ENCODE measurements at places on chromosomes 11 and 22.

- DNase-seq: no peak
These were observed 20.0 kb downstream of the EHF start for GRCh38 chr11:34640924-34641275.

DNA sequence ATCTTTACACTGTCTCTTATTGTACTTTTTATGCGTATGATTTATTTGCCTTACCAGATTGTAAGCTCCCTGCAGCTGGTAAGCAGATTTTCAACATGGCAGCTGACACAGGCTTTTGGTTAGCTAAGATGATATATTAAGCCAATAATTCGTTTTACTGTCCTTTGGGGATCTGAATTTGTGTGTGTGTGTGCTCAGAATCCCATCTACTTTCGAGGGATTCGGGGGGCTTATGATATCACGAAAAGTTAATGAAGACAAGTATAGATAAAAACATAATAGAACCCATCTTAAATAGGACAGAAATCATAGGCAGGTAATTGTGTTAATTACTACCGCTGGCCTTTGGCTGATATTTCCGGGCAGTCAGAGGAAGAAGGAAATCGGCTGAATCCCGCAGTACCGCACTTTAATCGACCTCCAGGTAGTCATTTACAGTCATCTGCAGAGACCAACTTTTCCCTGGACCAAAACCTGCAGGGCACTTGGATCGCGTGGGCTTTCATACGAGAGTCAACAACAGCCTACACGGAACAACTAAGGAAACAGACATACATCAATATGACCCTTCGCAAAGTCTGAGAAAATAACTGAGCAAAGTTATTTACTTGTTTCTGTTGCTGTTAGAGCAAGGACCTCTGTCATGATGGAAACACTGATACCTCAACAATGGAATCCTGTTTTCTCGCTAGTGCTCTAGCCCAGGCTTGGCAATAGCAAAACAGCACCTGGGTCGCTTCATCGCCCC, 802 bp downstream of the KBTBD3 start:
- DNase-seq: no peak

- no peak for DNase-seq
These were observed 1003.3 kb upstream of the CCDC90B start for GRCh38 chr11:84289381-84289906.

- DNase-seq: no peak
These were observed 878.1 kb downstream of the BRD1 start for GRCh38 chr22:48949375-48950149.

DNA sequence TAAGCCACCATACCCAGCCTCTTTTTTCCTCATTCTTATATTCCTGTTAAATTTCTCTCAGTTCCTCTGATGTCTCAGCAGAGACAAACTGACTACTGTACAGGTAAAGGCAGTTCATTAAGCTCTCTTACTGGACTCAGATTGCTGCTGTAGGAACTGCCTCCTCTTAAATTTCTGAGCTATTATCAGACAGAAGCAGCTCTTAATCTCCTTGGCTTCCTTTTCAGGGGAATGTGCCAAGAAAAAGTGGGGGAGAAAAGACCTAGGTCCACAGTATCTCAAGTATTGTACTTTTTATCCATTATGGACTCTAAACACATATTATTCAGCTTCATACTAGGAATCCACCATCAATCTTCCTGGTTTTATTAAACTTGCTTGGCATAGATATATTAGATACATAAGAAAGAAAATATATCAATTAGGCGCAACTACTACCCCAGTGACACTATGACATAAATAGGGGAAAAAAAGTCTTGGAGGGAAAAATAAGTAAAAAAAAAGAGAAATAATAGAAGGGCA, 26.1 kb downstream of the MRTFA start:
- DNase-seq: no peak

GRCh38 chr11:64768300-64768694, 8.5 kb upstream of the PYGM start:
- no peak for DNase-seq

DNA sequence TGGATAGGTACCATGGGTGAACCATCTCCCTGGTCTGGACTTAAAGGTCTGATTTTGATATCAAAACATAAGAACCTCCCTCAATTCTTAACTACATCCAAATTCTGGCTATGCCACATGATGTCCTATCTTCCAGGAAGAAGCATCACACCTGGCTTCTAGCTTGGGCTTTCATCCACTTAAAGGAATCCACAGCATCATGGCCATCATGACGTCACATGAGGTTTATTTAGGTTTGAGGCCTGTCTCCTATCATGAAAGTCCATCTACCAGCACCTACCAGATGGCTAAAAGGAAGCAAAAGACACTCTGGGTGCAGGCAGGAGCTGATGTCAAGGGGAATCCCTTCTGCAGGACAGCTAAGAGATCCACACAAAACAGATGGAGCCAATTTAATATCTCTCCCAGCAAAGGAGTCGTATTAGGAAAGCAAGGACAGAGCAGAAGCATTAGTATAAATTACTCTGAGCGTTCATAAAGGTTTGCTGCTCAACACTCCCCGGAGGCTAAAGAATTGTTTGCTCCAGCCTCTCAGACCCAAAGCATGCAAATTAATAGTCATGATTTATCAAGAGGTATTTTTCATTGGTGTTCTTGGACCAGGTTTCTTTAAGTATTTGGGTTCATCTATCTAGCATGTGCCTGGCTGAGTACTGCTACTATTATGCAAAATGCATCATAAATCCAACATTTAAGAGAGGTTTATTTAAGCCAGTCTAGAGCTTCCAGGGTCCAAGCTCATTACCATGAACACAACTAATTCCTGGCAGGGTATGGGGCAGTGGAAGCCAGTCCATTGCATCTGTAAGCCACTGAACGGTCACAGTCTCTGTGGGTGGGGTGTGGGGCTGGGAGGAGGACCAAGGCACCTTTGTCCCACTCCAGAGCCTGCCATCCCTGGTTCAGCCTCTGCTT, 47.2 kb downstream of the GALNT18 start:
- no peak for DNase-seq

GRCh38 chr11:19742588-19743292, 30.1 kb downstream of the NAV2 start:
- peak; percentile 53 for DNase-seq

GRCh38 chr11:70538641-70539359, 140.5 kb downstream of the CTTN start:
- DNase-seq: no peak

DNA sequence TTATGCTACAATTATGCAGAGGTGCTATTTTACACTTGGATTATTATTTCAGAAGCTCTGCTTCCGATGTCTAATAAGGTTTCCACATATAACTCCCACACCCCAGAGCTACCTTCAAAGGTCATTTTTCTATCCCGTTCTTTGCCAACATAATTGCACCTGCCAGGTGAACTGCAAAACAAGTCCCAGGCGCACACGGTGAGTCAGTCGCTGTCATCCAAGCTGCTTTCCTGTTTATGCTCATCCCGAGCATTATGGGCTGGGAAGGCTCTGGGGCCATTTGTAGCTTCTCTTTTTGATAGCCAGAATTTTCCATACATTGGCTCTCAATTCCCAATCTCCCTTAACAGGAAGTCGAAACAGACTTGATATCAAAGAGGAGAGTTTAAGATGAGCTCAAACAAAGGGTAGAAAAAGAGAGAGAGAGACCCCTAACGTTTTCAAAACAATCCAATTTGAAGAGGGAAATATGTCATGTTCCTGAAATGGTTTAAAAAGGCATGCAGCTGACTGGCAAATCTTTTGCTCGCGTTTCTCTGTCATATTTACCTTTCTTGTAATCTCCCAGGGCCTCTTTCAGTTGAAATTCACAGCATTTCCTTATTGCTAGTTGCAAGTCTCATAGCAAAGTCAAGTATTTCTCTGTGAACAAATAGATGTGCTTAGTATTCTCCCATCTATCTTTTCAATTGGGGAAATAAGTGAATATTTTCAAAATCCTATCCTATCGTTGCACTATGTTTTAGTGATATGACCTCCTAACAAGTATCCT, 815.9 kb downstream of the KCNA4 start:
- DNase-seq: no peak

GRCh38 chr11:126476977-126477376, 121.5 kb downstream of the ST3GAL4 start:
- DNase-seq: no peak

GRCh38 chr11:47480762-47481161, 31.8 kb upstream of the RAPSN start:
- DNase-seq: no peak

DNA sequence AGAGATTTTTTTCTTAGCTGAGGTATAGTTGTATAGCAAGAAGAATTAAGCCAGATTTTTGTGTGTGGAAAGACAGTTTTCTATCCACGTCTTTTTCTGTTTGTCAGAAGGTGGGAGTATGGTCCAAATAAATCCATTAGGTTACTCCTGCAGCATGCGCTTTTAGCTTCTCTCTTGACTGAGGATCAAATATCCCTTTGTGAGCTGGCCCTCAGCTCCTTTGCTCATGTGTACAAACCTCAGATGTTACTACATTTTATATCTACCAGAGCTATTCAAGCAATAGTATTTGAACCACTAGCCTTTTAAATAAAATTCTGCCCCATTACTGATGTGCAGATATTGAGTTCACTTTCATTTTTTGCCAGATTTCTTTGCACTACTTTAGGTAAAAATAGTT, 8.8 kb upstream of the SIDT2 start:
- no peak for DNase-seq

- no peak for DNase-seq
These were observed 8.2 kb downstream of the ARRB1 start for GRCh38 chr11:75342966-75343870.

- DNase-seq: no peak
These were observed 753.8 kb upstream of the TENM4 start for GRCh38 chr11:80194625-80195024.

- DNase-seq: no peak
These were observed 10.9 kb upstream of the HBE1 start for GRCh38 chr11:5280582-5281102.

- no peak for DNase-seq
These were observed 203.7 kb upstream of the DDI1 start for GRCh38 chr11:103832762-103833161.

GRCh38 chr11:12762278-12762677, 88.1 kb downstream of the TEAD1 start:
- DNase-seq: no peak

DNA sequence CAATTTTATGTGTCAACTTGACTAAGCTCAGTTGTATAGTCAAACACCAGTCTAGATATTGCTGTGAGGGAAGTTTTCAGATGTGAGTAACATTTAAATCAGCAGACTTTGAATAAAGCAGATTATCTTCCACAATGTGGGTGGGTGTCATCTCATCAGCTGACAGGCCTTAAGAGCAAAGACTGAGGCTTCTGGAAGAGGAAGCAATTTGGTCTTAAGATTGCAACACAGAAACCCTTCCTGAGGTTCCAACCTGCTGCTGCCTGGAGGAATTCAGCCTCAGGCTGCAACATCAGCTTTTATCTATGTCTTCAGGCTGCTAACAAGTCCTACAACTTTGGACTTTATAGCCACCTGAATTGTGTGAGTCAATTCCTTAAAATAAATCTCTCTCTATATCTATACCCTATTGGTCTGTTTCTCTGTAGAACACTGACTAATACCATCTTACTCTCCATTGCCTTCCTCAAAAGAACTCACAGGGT, 277.2 kb upstream of the PLET1 start:
- DNase-seq: no peak

GRCh38 chr11:113182288-113182687, 132.1 kb upstream of the TTC12 start:
- no peak for DNase-seq

DNA sequence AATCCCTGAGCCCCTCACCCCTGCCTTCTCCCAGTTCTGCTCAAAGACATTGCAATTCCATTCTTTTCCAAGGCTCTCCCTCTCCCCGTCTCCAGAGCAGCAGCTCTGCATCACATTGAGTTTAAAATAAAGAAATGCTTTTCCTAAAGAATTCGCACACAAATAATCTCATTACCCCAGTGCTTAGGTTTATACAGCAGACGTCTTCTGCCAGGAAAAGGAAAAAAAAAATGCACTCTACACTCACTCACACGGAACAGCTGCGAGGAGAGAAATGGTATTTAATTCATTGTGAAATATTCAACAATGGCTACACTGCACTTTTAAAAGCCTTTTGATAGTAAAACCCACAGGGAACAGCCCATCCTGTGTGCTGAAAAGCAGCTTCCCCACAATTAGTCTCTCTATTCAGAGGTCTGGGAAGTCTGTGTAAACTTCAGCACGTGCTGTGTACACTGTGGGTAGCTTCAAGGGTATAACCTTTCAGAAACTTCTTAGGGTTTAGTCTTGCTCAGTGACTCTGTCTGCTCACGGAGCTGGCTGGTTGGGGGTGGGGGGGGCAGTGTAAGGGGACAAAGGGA, 42.8 kb downstream of the ETS1 start:
- no peak for DNase-seq

GRCh38 chr11:46889251-46889650, 29.1 kb downstream of the LRP4 start:
- no peak for DNase-seq

- DNase-seq: no peak
These were observed 77.8 kb upstream of the LINC01488 start for GRCh38 chr11:69403556-69404215.

GRCh38 chr22:42368379-42369249, 63.6 kb downstream of the NFAM1 start:
- no peak for DNase-seq

- DNase-seq: no peak
These were observed 45.6 kb downstream of the PTPRJ start for GRCh38 chr11:48025984-48026340.

DNA sequence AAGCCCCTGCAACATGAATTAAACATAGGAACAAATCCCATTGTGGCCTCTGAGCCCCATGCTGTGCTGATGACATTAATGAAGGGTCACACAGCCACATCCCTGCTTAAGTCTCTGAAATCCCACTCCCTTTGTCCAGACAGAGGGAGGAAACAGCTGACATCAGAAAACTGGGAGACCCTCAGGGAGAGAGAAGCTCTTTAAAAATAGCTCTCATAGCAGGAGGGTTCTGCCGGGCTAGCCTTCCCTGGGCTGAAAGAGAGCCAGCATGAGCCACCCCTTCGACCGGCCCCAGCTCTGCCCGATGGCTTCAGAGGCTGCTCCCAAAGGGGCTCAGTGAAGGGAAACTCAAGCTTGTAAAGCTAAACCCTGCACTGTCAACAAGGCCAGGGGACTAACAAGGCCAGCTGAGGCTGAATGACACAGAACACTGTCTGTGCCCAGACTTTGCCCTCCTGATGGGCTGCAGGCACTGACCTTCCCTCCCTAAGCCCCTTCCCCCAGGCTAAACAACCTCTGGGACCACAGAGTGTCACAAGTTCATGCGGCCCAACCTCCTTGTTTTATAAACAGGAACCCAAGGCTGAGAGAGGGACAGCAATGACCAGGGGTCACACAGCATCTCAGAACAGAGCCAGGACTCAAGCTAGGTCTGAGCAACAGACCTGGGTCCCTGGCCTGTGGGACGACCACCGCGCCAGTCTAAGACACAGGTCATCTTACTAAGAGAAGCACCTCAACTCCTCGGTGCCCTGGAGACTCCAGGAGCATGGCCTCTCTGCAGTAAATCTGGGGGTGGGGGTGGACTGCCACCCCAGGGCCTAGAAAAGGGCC, 163.8 kb downstream of the CHST1 start:
- DNase-seq: no peak

DNA sequence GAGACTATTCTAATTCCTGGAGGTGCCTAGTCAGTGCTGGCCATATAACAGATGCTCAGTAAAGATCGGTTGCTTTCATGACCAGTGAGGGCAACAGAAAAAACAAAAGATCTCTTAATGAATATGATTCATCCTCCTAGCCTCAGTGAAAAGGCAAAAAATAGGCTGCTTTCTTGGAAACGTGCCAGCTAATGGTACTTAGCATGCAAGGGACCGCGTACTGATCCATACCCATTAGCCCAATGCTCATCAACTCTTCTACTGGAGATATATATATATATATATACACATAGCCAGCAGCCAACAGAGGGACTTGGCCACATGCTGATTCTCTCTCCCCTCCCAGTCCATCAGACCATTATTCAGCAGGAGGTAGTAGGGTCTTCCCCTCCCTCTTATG, 320.4 kb downstream of the KIRREL3 start:
- no peak for DNase-seq
